GM04504 (cell line): ENCODE measurements at places on chromosomes 7 and 10.

DNA sequence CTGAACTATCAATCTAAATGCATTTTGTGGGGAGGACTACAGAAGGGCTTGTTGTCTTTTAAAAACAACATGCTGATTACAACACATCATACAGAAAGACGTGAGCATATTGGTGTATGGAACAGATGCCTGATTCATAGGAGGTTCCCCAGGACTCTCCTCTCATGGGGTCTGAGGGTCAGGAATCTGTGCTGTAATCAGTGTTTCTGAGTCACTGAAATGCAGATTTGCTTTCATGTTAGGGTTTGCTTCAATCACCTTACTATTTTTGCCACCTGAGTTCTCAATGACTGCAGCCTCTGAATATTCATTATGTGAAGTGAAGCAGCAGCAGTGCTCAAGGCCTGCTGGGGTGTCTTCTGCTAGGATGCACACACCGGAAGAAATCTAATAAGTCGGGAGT is 550 bp upstream of the ANK3 start:
- DNase-seq = no peak

- no peak for DNase-seq
Measured at GRCh38 chr10:48684792-48685623, at the start of gene WDFY4. TSS of gene WDFY4 (plus strand) at chr10:48684873. CDS start at chr10:48709733, 24,860 bp downstream.

GRCh38 chr10:26468291-26468690 is 30.1 kb downstream of the APBB1IP start:
- no peak for DNase-seq

DNA sequence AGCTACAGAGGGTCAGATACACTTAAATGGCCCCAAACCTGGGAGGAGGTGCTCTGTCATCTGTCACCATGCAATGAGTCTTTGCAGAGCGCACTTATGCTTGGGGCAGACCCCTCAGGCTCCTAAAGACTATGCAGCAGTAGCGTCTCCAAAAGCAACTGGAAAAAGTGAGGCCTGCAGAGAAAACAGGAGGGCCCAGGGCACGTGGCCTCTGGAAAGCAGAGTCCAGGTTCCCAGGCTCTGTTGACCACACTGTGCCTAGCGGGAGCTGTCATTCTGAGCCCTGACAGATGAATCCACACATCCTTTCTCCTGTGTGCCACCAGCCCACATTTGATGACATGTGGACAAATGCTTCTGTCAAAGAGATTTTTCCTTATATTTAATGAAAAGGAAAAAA is 66.4 kb downstream of the MINDY4 start:
- DNase-seq = no peak

DNA sequence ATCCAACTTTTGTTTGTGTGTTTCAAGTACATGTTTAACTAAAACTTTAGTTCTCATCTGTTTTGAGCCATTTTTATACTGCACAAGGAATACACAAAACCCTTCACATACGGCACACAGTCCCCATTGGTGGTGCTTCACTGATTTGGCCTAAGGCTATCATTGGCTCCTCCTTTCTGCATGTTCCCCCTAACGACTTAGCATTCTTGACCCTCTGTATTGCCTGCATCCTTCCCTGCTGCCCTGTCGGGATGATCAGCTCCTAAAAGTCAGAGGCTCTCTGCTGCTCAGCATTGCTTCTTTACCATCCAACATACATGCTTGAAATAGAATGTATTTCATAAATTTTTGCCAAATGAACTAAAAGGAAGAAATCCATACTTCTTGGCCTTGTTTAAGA is 111.4 kb upstream of the ABCB5 start:
- DNase-seq = no peak

GRCh38 chr7:70554646-70555045 is 577.3 kb upstream of the GALNT17 start:
- no peak for DNase-seq

DNA sequence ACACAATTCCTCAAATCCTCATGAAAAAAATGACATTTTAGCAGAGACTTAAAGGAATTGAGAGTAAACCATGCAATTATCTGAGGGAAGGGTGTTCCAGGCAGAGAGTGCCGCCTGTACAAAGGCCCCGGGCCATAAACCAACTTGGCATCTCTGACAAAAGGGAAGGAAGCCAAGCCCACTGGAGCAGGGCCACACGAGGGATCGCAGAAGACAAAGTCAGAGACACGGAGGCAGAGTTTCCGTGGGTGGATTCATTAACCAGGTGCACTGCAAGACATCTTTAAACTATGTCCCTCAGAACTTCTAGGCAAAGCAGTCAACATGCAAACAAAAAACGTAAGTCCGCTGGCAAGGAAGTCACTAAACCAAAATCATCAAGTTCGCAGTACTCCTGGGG is 92.0 kb downstream of the SFMBT2 start:
- no peak for DNase-seq

GRCh38 chr10:124917428-124918190 is 24.3 kb upstream of the ZRANB1 start:
- no peak for DNase-seq

GRCh38 chr10:100775386-100775785 is 30.0 kb downstream of the PAX2 start:
- peak; percentile 8 for DNase-seq

DNA sequence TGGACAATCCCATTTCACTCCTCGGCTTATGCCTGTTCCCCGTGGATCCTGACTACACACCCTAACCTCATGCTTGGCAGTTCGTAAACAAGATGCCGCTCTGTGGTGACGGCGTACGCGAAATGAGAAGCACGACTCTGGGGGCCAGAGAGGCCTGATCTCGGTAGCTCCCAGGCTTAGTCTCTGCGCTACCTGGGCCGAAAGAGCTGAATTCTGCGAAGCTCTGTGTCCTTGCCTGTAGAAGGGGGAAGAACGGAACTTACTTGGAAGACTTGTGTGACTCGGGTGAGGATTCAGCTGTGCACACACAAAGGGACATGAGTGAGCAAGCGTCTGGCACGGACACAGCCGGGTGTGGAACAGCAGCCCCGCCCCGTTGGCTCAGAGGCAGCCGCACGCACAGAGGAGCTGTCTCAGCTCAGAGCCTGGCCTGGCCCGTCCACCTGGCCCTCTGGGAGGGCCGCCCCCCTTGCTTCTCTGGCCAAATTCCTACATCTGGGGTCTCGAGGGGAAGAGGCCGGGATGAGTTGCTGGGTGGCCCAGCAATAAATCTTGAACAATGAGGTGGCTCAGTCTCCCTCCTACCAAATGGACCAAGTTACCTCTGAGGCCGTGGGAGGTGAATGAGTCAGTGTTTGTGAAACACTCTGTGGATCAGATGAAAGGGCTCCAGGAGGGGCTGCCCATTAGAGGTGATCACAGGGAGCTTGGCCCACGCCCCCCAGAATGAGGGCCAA is 83.8 kb downstream of the PDGFA start:
- DNase-seq = no peak

GRCh38 chr7:137986252-137987017 is 15.5 kb downstream of the CREB3L2 start:
- DNase-seq = no peak

GRCh38 chr7:28815369-28815927 is 142.7 kb downstream of the TRIL start:
- no peak for DNase-seq

GRCh38 chr10:92849576-92850090 is 1.3 kb downstream of the EXOC6 start:
- no peak for DNase-seq

- DNase-seq = no peak
Measured at GRCh38 chr7:122290476-122290875, 14.1 kb downstream of the FEZF1 start.

GRCh38 chr10:69696073-69696731 is 66.2 kb downstream of the FAM241B start:
- DNase-seq = peak; percentile 68

DNA sequence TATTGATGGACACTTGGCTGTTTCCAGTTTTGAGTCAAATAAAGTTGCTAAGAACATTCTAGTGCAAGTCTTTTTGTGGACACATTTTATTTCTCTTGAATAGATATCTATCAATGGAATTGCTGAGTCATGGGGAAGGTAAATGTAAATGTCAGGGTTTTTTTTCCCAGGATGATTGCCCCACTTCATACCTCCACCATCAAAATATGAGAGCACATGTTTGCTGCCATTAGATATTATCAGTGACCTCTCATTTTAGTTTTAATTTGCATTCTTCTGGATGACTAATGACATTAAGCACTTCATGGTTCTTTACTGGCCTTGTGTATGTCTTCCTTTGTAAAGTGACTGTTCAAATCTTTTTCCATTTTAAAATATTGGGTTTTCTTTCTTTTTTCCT is 45.7 kb downstream of the PAPSS2 start:
- DNase-seq = peak; percentile 28
